ENCODE measurements at places on chromosomes 2 and 18.

DNA sequence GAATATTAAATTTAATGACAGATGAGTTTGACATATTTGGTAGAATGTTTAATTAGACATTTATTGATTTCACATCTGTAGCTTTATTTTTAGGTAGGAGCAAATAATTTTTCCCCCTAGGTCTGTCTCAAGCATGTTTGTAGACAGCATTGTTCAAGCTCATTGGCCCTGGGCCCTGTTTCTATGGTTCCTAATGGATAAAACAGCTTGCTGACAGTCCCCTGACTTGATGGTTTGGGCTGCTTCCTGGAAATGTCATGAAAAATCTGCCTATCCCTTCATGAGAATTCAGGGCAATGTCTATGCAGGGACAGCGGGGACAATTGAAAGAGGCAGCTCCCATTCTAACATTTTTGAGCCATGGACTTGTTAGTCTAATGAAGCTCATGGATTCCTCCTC, 14.6 kb upstream of the MEP1B start:
- DNase-seq: no peak

DNA sequence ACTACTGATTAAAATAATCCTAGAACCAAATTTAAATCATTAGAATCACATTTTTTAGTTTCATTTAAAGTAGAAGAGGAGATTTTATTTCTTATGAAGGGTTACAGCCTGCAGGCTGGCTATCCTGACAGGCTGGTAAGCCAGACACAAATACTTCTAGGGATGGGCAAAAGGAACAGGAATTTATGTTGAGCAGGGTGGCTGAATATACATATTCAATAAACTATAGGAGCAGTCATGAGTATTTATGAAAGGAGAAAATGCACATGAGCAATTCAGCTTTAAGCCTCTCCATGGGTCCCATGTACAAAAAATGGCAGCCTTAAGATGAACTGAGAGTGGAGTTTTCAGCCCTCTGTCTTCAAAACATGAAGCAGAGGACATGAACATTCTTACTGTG, 182.4 kb downstream of the CTNNA2 start:
- DNase-seq: no peak

- no peak for DNase-seq
These were observed 26.2 kb downstream of the UNC50 start for GRCh38 chr2:98634406-98635092.

DNA sequence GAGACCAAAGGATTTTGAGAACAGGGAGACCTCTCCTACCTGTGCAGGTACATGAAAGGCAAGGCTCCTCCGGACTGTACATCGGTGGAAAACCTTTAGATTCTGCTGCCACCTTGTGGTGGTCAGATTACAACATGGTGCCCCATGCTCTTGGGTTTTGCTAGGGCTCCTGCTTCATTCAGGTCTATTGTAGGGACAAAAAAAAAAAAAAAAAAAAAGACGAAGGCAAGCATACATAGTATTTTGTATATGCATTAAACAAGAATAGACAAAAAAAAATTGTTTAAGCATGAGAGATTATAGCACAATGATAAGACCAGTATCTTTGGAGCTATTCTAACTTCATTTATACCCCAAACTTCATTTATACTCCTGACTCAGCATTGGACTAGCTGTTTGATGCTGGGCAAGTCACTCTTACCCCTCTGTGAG, 27.4 kb upstream of the SPR start:
- peak; percentile 57 for DNase-seq

DNA sequence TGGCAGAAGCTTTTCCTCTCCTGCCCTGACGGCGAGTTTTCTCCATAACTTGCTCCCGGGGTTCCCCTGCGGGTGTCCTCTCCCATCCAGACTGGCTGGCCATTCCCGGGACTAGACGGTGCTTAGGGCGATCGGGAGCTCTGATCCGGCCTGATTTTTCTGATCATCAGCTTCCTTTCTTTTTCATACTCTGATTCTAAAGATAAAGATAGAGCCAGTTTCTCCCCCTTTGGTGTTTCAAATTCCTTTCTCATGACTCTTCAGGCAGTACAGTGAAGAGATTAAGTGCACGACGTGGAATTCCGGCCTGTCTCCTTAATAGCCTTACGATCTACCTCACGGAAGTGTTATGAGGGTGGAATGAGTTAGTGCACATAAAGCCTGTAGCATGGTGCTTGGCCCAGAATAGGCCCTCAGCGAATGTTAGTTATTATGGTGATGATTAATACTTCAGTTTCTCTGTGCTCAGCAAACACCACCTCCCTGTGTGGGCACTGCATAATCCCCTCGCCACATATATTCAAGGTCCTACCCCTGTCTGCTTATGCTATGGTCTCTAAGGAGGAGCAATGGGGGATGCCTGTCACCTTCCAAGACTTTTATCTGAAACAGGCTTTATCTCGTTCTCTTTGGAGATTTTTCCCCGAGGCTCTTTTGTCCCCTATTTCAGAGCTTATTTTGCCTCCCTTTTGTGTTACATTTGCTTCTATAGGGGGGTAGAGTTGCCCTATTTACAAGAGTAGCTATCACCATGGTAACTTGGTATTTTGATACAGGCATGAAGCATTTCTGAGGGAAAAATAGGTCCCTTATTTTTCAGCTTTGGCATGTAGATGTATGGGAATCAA, 254.8 kb downstream of the CDH2 start:
- no peak for DNase-seq

- DNase-seq: no peak
These were observed 212.8 kb downstream of the CDCA7 start for GRCh38 chr2:173567493-173567892.

DNA sequence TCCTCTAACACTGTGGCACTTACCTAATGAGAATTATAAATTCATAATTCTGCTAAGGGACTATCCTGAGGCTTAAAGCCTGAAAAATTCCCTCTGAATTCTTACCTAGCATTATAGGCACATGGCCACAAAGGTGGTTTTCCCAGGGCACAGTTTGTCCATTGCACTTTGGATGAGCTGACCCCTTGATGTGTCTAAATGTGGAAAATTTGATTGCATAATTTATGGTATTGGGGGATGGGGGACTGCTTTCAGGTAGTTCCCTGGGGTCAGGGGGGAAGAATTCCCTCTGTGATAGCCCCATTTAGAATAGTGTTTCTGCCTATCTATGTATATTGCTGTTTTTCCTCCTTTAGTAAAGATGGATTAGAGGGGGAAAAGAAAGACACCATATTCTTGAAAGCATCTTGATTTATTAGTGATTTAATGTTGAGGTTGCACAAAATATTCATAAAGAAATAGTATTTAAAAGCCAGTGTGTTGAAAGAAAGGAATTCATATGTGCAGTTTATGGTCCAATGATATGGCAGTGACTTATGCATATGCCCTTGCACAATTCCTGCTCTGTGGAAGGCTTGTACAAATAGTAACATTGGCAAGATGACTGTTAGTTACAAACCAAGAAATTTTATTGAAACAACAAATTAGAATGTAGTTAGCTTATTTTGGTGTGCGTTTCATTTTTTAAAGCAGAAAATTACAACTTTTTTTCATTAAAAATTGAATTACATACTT, 8.7 kb upstream of the HTR2B start:
- DNase-seq: no peak

DNA sequence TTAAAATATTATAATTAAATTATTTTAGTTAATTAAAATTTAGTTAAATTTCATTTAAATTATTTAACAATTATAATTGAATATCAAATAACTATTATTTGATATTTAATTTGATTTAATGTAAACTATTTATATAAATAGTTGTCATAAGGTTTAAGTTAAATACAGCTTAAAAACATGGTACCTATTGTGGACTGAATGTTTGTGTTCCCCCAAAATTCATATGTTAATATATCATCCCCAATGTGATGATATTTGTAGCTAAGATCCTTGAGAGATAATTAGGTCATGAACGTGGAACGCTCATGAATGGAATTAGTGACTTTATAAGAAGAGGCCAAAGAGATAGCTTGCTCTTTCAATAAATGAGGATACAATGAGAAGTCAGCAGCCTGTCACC, 505.7 kb upstream of the LRATD1 start:
- no peak for DNase-seq

- no peak for DNase-seq
These were observed 978.9 kb upstream of the NXPH2 start for GRCh38 chr2:139759000-139759505.

GRCh38 chr2:135186054-135186453, 134.0 kb downstream of the RAB3GAP1 start:
- no peak for DNase-seq

DNA sequence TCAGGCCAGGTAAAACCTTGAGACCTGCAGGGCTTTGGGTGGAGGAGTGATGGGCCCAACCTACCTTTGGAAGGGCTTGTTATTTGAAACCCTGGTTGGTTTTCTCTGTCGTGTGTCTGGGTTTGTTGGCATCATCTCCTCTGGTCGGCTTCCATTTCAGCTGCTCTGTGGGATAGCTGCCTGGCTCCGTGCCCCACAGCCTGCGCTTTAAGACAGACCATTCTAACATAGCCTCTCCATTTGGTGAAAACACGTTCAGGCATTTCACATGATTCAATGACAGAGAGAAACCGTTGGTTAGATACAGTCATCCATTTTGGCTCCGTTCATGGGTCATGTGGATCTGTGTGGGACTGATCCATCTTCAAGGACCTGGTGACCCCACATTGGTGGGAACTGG, 37.0 kb upstream of the LYPD6B start:
- DNase-seq: no peak

GRCh38 chr2:101121174-101121573, 30.0 kb downstream of the TBC1D8 start:
- DNase-seq: no peak

DNA sequence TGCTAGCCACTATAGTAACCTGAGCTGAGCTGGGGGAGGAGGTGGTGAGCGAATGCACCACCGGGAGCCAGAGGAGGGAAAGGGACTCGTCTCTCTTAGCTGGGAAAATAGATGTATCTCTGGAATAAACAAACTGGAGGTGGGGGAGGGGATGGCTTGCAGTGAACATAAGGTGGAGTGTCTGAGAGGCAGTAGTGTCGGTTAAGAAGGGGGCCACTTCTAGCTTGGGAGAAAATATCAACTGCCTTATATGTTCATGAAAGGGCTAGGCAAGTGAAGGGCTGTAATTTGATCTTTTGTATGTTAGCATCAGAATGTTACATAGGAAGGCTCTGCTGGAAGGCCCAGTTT, 2.2 kb downstream of the SETBP1 start:
- DNase-seq: peak; percentile 82

GRCh38 chr2:460861-461260, 173.0 kb upstream of the ALKAL2 start:
- no peak for DNase-seq

GRCh38 chr2:234249873-234250272, 199.4 kb downstream of the SPP2 start:
- no peak for DNase-seq

- DNase-seq: no peak
These were observed 156.0 kb downstream of the TFCP2L1 start for GRCh38 chr2:121128741-121129659.

DNA sequence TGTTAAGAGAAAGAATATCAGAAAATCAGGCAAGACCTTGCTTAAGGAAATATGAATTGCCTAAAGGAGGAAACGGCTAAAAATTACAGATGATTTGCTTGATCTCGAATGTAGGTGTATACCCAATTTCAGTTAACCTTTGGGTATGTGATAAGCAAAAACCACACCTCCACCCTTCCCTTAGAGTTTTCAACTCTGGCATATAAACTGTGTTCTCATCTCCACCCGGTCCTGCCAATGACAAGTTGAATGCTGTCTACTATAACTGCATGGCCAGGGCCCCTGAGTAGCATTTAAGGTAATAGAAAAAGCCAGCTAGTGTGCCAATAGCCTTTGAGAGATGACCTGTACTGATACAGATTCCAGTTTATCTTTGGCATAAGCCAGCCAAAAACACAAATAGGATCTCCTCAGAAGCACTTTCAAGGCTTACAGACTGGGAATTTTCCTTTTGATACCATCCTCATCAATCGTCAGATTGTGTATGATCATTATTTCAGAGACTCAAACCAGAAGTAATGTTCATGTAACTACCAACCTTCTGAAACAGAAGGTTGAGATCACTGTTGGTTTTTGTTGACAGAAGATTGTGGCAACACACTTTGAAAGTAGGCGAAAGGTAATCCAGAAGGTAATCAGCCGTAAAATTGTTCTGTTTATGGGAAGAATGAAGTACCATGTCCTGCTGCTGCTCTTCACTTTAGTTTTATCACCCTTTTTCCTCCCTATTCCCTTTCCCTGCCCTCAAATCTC, 163.1 kb downstream of the GFPT1 start:
- DNase-seq: peak; percentile 35

DNA sequence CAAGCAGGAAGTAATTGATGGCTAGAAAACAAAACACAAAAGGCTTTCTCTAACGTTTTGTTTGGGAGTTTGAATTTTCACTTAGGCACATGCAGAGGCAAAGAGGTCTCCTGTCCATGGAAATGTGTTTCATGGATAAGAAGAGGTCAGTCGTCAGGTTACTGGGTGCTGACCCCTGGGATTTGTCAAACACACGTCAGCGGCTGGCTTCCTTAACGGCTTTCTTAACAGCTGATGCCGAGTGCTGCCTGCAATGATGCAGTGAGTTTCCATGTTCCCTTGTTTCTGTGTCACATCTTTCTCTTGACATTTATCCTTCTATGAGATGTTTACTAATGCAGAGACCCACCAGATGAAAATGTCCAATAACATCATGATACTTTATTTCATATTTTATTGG, 31.7 kb downstream of the GPR39 start:
- no peak for DNase-seq

GRCh38 chr2:217753460-217754200, 249.2 kb downstream of the TNS1 start:
- DNase-seq: no peak

DNA sequence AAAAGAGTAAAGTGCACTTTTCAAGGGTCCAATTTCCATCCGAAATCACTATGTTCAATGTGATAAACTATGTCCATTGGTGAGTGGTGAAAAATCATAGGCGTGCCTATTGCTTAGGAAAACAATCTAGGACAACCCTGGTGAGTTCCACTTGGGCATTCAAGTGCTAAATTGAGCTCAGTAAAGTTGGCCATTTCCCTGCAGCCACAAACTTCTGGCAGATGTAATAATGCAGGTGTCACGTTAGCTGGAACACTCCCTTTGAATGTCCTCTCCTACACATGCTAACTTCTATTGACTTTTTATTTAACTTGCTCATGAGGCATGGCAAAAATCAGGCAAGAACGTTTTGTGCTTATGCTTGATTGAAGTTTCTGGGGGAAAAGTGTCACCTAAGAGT, 67.1 kb downstream of the CPS1 start:
- no peak for DNase-seq

DNA sequence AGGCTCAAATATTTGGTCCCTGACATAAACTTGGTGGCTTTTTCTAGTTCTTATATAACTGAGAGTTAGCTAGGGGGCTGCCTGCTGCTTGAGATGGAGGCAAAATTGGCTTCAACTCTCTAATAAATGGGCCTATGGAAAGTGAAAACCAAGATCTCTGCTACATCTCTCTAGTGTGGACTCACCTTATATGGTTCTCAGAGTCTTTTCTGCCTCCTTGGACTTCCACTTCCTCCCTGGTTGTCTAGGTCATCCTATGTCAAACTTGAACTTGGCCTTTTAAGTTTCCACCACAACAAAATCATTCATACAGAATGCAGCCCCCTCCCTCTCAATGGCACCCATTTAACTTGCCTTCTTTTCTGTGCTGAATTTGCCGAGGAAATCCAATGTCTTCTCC, 23.9 kb upstream of the ARHGAP25 start:
- no peak for DNase-seq

GRCh38 chr2:233976087-233976486, 58.9 kb downstream of the TRPM8 start:
- DNase-seq: no peak

- no peak for DNase-seq
These were observed 89.3 kb downstream of the CABYR start for GRCh38 chr18:24227977-24228666.
